K562 (cell line): ENCODE measurements at places on chromosomes 3 and 15. TPM values are rescaled to one million over a fixed set of nuclear protein-coding genes. Genes with fewer than 3 reads are reported as not detected.

- no peaks in the 10 kb centered on the region for H3K36me3 ChIP-seq
- no peaks in the 10 kb centered on the region for H3K27me3 ChIP-seq
- H3K27ac ChIP-seq, result no peak overlapping the region
- DNase-seq, result no peak
Observed at GRCh38 chr3:145739926-145740325, 421.1 kb downstream of the PLOD2 start.

GRCh38 chr3:170623524-170623923, 37.6 kb upstream of the SLC7A14 start:
- no peaks in the 10 kb centered on the region for H3K27me3 ChIP-seq
- DNase-seq, result no peak
- no peak overlapping the region for H3K27ac ChIP-seq
- H3K36me3 ChIP-seq, result no peaks in the 10 kb centered on the region

The KIF7 gene
- 1.7 and 1.8 TPM in 2 replicates for total RNA-seq

- H3K36me3 ChIP-seq, result peaks cover 12% of the 10 kb centered on the region; the same call in 1 of the 3 replicates
- no peak overlapping the region for H3K27ac ChIP-seq
- no peak for DNase-seq
- no peaks in the 10 kb centered on the region for H3K4me1 ChIP-seq
Observed at GRCh38 chr3:113812854-113813253, 25.7 kb upstream of the GRAMD1C start.

The PEX5L gene
- total RNA-seq, result not detected in 2 replicates

The UCN2 gene
- 0.11 TPM in 1 of 2 replicates, not detected in the other for total RNA-seq

The AGTR1 gene
- 0.07 TPM in 1 of 2 replicates, not detected in the other for total RNA-seq
